ENCODE measurements at places on chromosomes 7 and 10. TPM values are rescaled to one million over a fixed set of nuclear protein-coding genes. Genes with fewer than 3 reads are reported as not detected.
A peak's percentile ranks its signal among the peaks of the same experiment; 100 is the strongest.

GRCh38 chr10:80498833-80499741 lies 38.6 kb upstream of the SH2D4B start:
- peak; percentile 82 for DNase-seq
- H3K4me1 ChIP-seq: peaks cover 83% of the 10 kb centered on the region
- H3K27me3 ChIP-seq: no peaks in the 10 kb centered on the region
- peak overlapping the region; percentile 75 for H3K4me3 ChIP-seq
- H3K36me3 ChIP-seq: peaks cover 39% of the 10 kb centered on the region

- H3K4me1 ChIP-seq: peaks cover 22% of the 10 kb centered on the region
- peak; percentile 92 for DNase-seq
- H3K36me3 ChIP-seq: no peaks in the 10 kb centered on the region
- H3K27ac ChIP-seq: no peak overlapping the region
Measured at GRCh38 chr10:62637249-62638061, 167.1 kb upstream of the ADO start.

- peaks cover 45% of the 10 kb centered on the region for H3K4me1 ChIP-seq
- peak overlapping the region; percentile 89 for H3K27ac ChIP-seq
- peaks cover 5% of the 10 kb centered on the region for H3K36me3 ChIP-seq
- H3K27me3 ChIP-seq: peaks cover 26% of the 10 kb centered on the region
- peak; percentile 92 for DNase-seq
Measured at GRCh38 chr10:102410429-102411073, 8.0 kb downstream of the PSD start.

- no peaks in the 10 kb centered on the region for H3K36me3 ChIP-seq
- H3K27me3 ChIP-seq: peaks cover 3% of the 10 kb centered on the region
- H3K4me1 ChIP-seq: no peaks in the 10 kb centered on the region
- no peak overlapping the region for H3K4me3 ChIP-seq
- DNase-seq: no peak
Measured at GRCh38 chr7:45524445-45524844, 49.7 kb upstream of the ADCY1 start.

The COL28A1 gene
- not detected for total RNA-seq

- peaks cover 2% of the 10 kb centered on the region for H3K27me3 ChIP-seq
- no peak overlapping the region for H3K27ac ChIP-seq
- no peaks in the 10 kb centered on the region for H3K4me1 ChIP-seq
- H3K4me3 ChIP-seq: no peak overlapping the region
- DNase-seq: no peak
Measured at GRCh38 chr10:117016266-117016665, 11.3 kb upstream of the SHTN1 start.

The TMEM130 gene
- total RNA-seq: not detected

DNA sequence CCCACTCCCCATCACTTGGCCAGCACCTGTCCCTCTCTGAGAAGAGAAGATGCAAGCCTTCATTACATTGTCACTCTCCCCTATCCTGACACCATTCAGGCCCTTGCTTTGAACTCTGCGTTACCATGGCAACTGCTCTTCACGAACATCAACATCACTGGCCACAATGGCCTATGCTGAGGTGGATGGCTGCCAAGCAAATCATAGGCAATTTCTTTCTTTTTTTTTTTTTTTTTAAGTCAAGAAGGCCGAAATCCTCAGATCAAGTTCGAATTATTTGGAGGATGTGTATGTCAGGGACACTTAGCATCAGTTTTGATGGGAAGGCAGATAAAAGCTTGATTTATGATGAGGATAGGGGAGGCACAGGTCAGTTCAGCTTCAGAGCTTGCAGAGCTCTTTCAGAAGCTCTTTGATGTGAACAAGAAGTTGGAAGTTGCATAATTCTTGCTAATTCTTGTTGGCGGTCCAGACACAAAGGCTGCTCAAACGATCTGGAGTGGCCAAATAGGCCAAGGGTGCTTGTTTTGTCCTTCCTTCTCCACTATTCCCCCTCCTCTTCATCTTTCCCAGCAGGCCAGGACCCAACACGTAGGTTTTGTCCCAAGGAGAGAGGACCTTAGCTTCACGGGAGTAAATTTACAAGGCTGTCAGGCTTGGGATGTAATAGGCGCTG lies 179.9 kb upstream of the NPVF start:
- H3K27ac ChIP-seq: no peak overlapping the region
- no peak overlapping the region for H3K4me3 ChIP-seq
- DNase-seq: no peak
- H3K27me3 ChIP-seq: peaks cover 3% of the 10 kb centered on the region
- H3K36me3 ChIP-seq: no peaks in the 10 kb centered on the region

- no peak overlapping the region for H3K27ac ChIP-seq
- no peak for DNase-seq
- no peak overlapping the region for H3K4me3 ChIP-seq
- no peaks in the 10 kb centered on the region for H3K4me1 ChIP-seq
Measured at GRCh38 chr10:123187781-123188180, 33.6 kb downstream of the BUB3 start.

DNA sequence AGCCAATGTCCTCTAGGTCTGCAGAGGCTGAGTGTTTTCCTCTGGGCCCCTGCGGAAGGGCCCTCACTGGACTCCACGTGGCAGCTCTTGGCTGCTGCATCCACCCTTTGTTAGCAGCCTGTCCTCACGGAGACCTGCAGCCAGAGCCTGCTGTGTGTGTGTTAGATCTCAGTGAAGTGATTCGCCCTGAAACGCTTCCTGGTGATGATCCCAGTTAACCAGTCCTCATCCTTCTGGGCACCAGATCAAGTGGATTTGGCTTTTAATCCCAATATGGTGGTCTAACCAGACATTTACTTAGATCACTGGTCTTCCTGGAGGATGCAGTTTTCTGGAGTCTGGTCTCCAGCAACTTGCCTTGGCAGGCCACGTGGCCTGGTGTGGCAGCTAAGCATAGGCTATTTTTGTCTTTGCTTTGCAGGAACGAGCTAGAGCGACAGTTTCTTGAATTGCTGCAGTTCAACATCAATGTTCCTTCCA lies 39.5 kb upstream of the GJD4 start:
- no peak for DNase-seq
- no peak overlapping the region for H3K4me3 ChIP-seq
- H3K36me3 ChIP-seq: peaks cover 13% of the 10 kb centered on the region
- no peaks in the 10 kb centered on the region for H3K27me3 ChIP-seq
- peaks cover 10% of the 10 kb centered on the region for H3K4me1 ChIP-seq

DNA sequence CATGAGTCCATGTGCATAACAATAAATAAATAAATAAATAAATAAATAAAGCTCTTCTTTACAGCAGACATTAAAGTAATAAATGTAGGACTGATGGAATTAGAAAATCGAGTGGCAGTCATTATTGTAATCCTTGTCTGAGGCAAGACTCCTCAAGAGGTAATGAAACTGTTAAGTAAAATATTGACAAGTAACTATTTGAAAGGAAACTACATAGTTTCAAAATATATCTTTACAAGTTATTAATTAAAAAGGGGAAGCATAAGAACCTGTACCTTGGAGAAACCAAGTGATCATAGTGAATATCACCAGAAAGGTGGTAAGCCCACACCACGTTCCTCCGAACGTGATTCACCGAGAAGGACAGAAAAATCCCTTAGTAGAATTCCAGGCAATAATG lies 285.6 kb upstream of the SORCS1 start:
- no peak for DNase-seq
- no peak overlapping the region for H3K4me3 ChIP-seq
- H3K27me3 ChIP-seq: no peaks in the 10 kb centered on the region
- no peaks in the 10 kb centered on the region for H3K4me1 ChIP-seq

DNA sequence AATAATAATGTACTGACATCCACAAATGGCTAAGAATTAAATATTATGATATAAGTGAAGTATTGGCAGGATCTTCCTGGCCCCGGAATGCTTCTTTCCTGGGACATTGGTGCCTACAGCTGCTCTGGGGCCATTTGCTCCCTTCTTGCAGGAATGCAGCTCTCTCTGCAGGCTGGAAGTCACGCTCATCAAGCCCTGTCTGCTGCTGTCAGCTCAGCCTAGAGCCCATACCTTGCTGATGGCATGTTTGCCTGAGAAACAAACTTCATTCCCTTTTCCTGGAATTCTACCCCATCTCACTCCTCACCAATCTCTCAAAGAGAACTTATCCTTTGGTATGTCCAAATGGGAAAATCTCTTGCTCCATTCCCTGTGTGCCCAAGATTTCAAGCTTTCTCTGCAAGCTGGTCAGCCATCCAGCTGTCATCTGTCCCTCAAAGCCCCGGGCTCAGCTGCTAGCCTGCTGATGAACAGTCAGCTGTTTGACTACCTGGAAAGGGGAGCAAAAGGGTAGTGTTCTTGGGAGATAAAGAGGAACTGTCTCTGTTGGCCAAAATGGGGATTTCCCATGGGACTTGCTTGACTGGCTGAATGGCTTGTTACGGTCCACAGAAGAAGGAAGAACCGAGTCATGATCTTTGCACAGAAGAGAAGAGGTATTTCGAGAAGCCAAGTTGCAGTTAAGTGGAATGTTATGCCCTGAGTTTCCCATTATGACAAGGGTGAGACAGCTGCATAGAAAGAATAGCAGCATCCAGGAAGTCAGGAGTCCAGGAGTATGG lies 12.0 kb upstream of the RASSF4 start:
- H3K27ac ChIP-seq: no peak overlapping the region
- peaks cover 3% of the 10 kb centered on the region for H3K4me1 ChIP-seq
- peaks cover 9% of the 10 kb centered on the region for H3K27me3 ChIP-seq
- no peak overlapping the region for H3K4me3 ChIP-seq
- DNase-seq: no peak

The OR2A12 gene
- not detected for total RNA-seq

GRCh38 chr7:70608229-70608628 lies 523.7 kb upstream of the GALNT17 start:
- H3K27ac ChIP-seq: no peak overlapping the region
- H3K36me3 ChIP-seq: no peaks in the 10 kb centered on the region
- no peak overlapping the region for H3K4me3 ChIP-seq
- DNase-seq: no peak

GRCh38 chr7:691361-692045 lies 35.0 kb upstream of the DNAAF5 start:
- H3K4me1 ChIP-seq: no peaks in the 10 kb centered on the region
- peaks cover 35% of the 10 kb centered on the region for H3K36me3 ChIP-seq
- H3K4me3 ChIP-seq: no peak overlapping the region
- H3K27ac ChIP-seq: no peak overlapping the region
- no peak for DNase-seq

GRCh38 chr10:97261183-97261582 lies 31.3 kb downstream of the ARHGAP19 start:
- H3K27ac ChIP-seq: no peak overlapping the region
- DNase-seq: no peak
- H3K36me3 ChIP-seq: peaks cover 29% of the 10 kb centered on the region
- H3K27me3 ChIP-seq: no peaks in the 10 kb centered on the region
- peaks cover 3% of the 10 kb centered on the region for H3K4me1 ChIP-seq

DNA sequence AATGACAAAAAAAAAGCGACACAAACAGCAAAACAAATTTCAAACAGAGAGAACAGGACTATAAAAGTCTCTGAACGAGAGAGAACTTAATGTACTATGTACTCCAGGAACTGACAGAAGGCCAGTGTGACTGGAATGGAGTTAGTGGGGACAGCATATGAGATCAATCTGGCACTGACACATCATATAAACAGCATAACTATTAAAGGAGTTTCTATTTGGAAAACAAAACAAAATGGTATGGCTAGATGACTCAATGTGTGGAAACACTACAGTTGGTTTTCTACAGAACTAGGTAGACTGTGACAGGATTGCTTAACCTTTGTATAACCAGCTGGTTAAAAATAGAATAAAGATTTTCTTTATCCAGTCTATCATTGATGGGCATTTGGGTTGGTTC lies 232.9 kb upstream of the KAT6B start:
- H3K36me3 ChIP-seq: peaks cover 16% of the 10 kb centered on the region
- H3K4me3 ChIP-seq: no peak overlapping the region
- peak overlapping the region; percentile 80 for H3K27ac ChIP-seq
- DNase-seq: no peak
- peaks cover 28% of the 10 kb centered on the region for H3K4me1 ChIP-seq

The ATE1 gene
- 39.0 TPM for total RNA-seq

The TMEM196 gene
- total RNA-seq: not detected

- no peak for DNase-seq
- no peak overlapping the region for H3K27ac ChIP-seq
- no peaks in the 10 kb centered on the region for H3K36me3 ChIP-seq
- H3K4me1 ChIP-seq: peaks cover 6% of the 10 kb centered on the region
- no peaks in the 10 kb centered on the region for H3K27me3 ChIP-seq
Measured at GRCh38 chr10:77587416-77587790, 50.2 kb downstream of the KCNMA1 start.

The PDE1C gene
- not detected for total RNA-seq

DNA sequence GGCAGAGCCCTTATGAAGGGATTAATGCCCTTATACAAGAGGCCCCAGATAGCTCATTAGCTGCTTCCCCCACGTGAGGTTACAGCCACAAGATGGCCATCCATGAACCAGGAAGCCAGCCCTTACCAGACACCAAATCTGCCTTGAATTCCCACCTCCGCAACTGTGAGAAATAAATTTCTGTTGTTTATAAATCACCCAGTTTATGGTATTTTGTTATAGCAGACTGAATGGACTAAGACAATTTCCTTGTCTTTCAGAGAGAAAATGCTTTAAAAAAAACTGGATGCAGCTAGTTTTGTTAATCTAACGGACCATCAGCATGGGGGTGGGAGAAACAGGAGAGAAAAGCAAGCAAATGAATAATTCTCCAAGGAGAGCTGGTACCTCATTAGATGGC lies 36.5 kb downstream of the CBX3 start:
- no peak overlapping the region for H3K4me3 ChIP-seq
- H3K27ac ChIP-seq: no peak overlapping the region
- no peaks in the 10 kb centered on the region for H3K36me3 ChIP-seq
- peaks cover 8% of the 10 kb centered on the region for H3K27me3 ChIP-seq
- DNase-seq: no peak
- H3K4me1 ChIP-seq: no peaks in the 10 kb centered on the region

GRCh38 chr7:55550841-55551537 lies 21.3 kb downstream of the VOPP1 start:
- no peak for DNase-seq
- no peak overlapping the region for H3K4me3 ChIP-seq

- H3K36me3 ChIP-seq: peaks cover 38% of the 10 kb centered on the region
- peaks cover 16% of the 10 kb centered on the region for H3K4me1 ChIP-seq
- no peaks in the 10 kb centered on the region for H3K27me3 ChIP-seq
- DNase-seq: no peak
- no peak overlapping the region for H3K27ac ChIP-seq
Measured at GRCh38 chr7:137983323-137984008, 18.4 kb downstream of the CREB3L2 start.

The PNLIP gene
- total RNA-seq: not detected

DNA sequence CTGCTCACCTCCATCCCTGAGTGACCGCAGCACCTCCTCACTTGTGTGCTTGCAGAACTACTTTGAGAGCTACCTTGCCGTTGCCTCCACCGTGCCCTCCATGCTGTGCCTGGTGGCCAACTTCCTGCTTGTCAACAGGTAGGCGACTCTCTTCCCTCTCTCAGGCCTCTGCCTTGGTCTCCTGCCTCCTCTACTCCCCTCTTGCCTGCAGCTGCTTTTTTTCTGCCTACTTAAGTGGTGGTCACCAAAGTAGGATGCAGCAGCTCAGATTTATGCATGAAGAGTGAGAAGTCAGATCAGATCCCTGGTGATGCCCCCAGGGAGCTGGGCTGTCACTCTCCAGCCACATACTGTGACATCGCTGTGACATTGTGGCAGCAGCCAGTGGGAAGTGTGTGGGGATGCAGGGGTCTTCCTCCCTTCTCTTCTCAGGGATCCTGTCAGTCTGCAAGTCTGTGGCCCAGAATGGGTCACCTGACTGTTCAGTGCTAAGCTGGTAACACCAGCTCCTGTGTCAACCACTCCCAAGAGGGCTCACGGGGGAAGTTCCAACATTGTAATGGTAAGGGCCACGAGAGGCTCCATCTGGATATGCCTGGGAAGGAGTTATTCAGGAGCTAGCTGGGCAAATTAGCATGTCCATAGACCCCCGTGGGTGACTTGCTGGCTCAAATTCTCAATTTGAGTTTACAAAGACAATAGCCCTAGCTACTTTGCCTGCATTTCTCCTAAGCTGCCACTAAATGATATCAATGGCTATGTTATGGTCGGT lies 25.3 kb downstream of the SLC29A3 start:
- H3K27me3 ChIP-seq: no peaks in the 10 kb centered on the region
- no peak for DNase-seq
- no peaks in the 10 kb centered on the region for H3K36me3 ChIP-seq
- H3K4me3 ChIP-seq: no peak overlapping the region

Measured in activated CD4-positive, alpha-beta T cell treated with anti-CD3 and anti-CD28 coated beads, Interleukin-2, amount 10 ng/mL, durations not matched to agents 24 days and 14 days (primary cell).